Activated naive CD8-positive, alpha-beta T cell treated with anti-CD3 and anti-CD28 coated beads, Interleukin-2, amount 50 U/mL, for 16 hours (primary cell): ENCODE measurements at places on chromosomes 4 and X.

- no peak for DNase-seq
Observed at GRCh38 chr4:184397516-184398163, 76.7 kb downstream of the IRF2 start.

DNA sequence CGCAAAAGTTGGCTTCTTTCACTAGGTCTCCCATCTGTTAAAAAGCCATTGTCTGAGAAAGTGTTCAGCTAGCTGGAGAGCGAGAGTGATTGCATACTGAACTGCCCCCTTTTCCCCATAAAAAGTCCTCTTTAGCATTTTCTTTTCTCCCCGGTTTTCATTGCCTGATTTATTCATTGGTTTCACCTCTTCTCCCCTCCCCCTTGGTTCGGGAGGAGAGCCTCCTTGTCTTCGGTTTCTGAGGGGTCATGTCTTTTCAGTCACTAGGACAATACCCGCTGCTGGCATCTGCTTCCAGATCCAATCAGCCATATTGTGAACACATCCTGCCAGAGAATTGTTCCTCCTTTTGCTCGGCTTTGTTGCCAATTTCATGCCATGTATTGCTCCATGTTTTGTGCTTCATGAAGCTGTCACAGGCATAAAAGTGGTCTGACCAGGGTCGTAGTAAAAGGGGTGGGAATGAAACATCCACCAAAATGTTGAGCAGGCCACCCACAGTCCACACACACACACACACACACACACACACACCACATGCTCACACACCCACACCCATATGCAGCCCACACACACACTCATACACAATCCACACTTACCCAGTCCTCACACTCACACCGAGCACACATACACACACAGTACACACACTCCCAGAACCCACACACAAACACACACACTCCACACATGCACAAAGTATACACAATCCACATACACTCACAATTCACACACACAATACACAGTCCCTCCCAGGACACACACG lies 136.0 kb downstream of the NKX6-1 start:
- no peak for DNase-seq

DNA sequence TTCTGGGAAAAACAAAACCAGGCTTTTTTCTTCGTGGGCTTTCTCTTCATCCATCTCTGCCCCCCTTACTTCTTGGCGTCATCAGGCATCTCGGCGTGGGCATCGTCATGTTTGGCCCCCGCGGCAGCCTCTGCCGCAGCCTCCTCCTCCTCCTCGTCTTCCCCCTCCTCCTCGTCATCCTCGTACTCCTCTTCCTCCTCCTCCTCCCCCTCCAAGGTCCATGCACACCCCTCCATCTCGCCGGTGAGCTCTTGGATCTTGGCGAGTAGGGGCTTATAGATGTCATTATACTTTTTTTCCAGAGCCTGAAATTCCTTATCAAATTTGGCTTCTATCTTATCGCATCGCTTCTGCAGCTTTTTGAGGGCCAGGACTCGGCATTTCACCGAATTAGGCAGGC lies 488 bp downstream of the NAP1L5 start:
- no peak for DNase-seq

GRCh38 chrX:154091678-154092077 lies 5.8 kb downstream of the MECP2 start:
- no peak for DNase-seq

GRCh38 chr4:169256101-169256612 lies 14.6 kb downstream of the SH3RF1 start:
- DNase-seq: no peak

DNA sequence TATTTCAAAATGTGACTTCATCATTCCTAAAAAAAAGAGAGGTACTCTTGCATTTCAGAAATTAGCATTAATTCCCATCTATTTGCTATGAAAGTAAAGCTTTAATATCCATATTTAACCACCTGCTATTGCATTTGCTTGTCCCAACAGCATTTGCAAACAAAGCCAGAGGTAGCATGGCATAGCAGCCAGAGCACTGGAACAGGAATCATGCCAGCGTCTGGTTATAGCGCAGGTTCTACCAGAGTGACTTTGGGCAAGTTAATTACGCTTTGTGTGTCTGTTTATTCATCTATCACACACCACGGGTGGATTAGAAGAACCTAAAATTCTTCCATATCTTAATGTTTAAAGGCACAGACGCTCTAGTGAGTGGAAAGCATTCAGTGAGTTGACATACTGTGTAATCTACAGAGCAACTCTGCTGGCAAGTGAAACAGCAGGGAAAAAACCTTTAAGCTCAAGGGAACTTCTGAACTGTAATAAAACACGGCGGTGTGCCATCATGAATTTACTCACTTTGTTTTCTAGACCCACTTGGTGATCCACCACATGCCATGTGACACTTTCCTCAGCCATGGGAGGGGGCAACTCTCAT lies 76.6 kb upstream of the QRFPR start:
- DNase-seq: no peak

GRCh38 chrX:19907794-19908193 lies 20.4 kb upstream of the SH3KBP1 start:
- DNase-seq: no peak

DNA sequence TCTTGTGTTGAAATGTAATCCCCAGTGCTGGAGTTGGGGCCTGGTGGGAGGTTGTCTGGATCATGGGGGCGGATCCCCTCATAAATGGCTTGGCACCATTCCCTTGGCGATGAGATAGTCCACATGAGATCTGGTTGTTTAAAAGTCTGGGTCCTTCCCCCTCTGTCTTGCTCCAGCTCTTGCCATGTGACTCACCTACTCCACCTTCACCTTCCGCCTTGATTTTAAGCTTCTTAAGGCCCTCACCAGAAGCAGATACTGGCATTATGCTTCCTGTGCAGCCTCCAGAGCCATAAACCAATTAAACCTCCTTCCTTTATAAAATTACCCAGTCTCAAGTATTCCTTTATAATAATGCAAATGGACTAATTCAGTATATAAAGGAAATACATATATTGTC lies 111.5 kb downstream of the NR3C2 start:
- DNase-seq: no peak

DNA sequence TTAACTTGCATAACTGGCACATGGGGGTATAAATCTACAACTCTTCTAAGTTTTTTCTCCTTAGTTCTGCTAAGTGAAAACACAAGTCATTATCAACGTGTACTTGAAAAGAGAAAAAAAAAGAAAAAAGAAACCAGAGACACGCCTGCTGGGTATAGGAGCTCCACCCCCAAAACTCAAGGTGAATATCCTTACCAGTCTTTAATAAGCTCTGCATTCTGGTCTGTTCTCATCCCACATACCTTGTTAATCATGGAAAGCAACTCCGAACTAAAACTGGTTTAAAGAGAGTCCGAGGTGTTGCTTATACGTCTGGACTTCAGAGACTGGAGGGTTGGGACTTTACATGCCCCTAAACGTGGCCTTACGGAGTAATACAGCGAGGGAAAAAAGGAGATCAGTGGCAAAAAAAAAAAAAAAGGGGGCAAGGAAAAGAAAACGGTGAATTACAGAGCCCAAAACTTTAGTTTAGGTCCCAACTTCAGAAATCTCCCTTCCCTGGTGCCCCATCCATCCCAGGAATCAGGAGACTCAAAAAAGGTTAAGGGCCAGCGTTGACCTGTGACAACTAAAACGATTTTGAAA lies 1.0 kb downstream of the PGRMC2 start:
- DNase-seq: no peak

- DNase-seq: no peak
Observed at GRCh38 chr4:159383562-159383931, 280.7 kb downstream of the RAPGEF2 start.

DNA sequence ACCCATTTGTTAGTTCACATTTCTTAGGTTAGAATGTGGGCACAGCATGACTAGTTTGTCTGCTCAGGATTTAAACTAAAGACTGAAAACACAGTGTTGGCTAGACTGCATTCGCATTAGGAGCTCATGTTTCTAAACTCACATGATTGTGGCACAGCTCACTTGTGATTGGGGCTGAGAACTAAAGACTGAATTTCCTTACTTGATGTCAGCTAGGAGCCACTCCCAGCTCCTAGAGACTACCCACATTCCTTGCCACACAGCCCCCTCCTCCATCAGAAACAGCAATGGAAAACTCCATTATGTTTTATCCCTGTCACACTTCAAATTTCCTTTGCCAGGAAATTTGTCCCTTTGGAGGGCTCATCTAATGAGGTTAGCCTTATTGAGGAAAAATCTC lies 170.2 kb upstream of the NUDT6 start:
- no peak for DNase-seq
